ENCODE measurements at places on chromosomes 7 and 10.
A peak's percentile ranks its signal among the peaks of the same experiment; 100 is the strongest.

GRCh38 chr10:28938745-28939144 is 261.4 kb downstream of the BAMBI start:
- no peak for DNase-seq

- no peak for DNase-seq
These were observed 224.8 kb downstream of the RPS24 start for GRCh38 chr10:78258323-78259030.

DNA sequence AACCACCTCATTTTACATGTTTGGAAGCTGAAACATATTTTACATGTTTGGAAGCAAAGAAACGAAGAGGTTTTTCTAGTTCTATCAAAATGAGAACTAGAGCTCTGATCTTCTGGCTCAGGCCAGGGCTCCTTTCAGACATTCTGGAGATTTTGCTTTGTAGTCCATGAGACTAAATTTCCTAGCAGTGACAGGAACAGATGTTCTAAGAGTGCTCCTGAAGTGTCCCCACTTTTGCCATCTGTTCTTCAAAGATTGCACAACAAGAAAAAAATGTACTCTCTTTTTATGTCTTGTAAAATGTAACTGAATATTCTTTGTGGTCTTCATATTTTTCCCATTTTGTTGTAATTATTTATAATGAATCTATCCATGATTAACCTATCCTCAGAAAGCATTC is 196.4 kb upstream of the PCLO start:
- DNase-seq: no peak

GRCh38 chr10:127275793-127276450 is 79.5 kb upstream of the INSYN2A start:
- DNase-seq: no peak

DNA sequence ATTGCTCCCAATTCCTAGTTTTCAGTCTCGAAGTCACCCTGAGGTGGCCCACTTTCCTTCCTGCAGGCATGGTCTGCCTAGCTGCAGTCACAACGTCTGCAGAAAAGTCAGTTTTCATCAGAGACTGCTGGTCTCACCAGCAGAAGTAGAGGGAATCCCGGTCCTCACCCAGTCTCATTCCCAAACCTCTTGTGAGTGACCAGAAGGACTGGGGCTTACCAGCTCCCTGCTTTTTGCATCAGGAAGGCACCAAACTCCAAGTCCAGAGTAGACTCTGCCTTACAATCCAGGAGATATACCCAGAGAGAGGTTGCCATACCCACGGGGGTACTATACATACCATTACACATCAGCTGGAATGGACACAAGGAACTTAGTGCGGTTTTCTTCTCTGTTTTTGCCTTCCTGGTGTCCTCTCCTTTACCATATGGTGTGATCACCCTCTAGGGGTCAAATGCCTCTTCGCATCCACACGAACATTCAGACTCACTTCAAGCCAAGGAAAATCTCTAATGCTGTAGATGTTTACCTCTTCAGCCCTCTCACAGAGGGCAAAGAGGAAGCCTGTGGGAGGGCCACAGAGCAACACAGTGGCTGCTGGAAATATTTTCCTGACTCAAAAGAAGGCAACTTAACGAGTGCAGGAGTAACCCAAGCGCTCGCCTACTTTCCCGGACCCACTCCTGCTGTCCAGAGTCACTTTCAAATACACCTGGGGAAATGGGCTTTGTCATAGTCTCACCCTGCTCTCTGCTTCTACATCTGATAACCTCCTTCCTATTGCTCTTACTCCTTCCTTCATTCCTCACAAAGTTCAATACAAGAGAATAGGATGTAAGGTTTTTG is 220.9 kb downstream of the C7orf25 start:
- DNase-seq: peak; percentile 61

GRCh38 chr7:101865031-101865430 is 47.6 kb downstream of the CUX1 start:
- no peak for DNase-seq

DNA sequence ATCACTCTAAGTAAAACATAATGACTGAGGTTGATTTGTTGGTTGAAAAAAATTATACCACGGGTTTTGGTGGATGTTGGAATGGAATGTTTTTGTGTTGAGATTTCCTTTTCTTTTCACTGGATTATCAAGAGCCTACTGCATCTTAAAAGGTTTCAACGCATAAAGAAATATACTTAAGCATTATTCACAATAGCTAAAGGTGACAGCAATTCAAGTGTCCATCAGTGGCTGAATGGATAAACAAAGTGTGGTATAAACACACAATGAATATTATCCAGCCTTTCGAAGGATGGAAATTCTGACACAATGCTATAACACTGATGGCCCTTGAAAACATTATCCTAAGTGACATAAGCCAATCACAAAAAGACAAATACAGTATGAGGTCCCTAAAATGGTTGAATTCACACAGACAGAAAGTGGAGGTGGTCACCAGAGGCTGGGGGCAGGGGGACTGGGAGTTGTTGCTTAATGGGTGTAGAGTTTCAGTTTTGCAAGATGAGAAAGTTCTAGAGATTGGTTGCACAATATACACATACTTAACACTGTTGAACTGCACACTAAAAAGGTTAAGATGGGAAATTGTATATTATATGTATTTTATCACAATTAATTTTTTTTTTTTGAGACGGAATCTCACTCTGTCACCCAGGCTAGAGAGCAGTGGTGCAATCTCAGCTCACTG is 122.3 kb downstream of the NRP1 start:
- DNase-seq: no peak

- DNase-seq: no peak
These were observed 100.2 kb downstream of the MMRN2 start for GRCh38 chr10:86857128-86857721.

- no peak for DNase-seq
These were observed 425.6 kb downstream of the PLXNA4 start for GRCh38 chr7:132150711-132151110.

GRCh38 chr10:119159332-119159731 is 6.2 kb downstream of the SFXN4 start:
- DNase-seq: no peak

GRCh38 chr7:157035979-157036378 is 25.5 kb upstream of the MNX1 start:
- DNase-seq: no peak

GRCh38 chr10:27714349-27714748 is 31.3 kb downstream of the MKX start:
- no peak for DNase-seq

DNA sequence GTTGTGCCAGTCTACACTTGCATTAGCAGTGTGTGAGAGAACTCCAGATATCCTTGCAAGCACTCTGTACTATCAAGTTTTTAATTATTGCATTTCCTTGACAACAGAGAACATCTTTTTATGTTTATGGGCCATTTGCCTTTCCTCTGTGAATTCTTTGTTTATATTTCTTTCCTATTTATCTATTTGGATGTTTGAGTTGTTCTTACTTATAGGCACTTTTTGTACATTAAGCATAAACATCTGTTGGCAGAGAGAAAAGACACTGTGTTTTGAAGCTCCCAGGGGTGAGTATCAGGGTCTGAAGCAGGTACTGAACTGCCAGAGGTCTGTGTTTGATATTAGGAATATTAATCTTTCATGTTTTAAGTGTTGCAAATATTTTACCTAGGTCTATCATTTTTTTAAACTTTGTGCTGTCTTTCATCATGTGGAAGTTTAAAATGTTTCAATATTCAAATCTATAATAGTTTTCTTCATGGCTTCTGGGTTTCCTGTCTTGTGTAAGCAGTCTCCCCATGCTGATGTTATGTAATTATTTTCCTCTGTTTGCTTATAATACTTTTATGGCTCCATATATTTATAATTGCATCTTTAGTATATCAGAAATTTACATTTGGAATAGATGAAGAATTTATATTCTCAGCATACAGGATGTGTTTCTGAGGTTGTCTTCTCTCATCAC is 17.7 kb upstream of the PDCD4 start:
- no peak for DNase-seq

DNA sequence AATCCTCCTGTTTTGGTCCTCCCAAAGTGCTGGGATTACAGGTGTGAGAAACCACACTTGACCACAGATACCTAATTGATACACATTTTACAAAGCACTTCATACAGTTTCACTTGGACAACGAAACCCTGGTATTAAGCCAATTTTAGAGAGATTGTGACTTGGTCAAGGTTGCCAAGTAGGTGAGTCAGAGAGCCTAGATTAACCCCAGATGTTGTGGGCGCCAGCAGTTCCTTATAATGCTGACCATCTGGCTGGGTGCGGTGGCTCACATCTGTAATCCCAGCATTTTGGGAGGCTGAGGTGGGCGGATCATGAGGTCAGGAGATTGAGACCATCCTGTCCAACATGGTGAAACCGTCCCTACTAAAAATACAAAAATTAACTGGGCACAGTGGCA is 4.9 kb upstream of the PHKG1 start:
- no peak for DNase-seq

DNA sequence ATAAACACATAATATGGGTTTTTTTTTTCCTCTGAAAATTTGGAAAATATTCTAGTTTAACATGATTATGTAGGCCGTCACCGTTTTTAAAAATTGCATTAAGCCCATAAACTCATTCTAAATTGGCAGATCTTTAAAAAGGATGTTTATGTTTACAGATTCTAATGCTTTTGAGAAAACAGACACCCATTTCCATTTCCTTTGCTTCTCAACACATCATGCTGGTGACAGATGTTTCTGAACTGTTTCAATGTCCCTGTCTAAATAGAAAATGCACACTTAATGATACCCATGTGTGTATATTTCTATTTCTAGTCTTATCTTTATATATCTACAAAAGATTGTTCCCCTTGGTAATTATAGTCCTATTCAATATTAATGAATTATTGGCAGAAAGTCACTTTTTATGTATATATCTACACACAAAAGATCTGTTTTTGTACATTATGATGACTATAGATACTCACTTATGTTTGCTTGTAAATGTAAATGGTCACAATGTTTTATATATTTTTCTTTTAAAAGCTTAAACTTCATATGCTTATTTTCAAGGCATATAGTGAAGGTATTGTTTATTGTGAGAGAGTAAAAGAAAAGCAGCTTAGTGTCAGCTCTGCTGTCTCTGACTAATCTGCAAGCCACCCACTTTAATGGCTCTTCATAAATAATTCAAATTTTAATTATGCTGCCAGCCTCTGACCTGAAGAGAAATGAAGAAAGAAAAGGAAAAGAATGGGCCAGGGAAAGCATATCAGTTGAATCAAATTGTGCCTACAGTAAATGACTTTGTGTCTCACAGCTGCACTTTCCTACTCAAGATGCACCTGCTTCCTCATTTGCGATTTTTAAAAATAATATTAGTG is 179.4 kb downstream of the CACNA2D1 start:
- DNase-seq: no peak

DNA sequence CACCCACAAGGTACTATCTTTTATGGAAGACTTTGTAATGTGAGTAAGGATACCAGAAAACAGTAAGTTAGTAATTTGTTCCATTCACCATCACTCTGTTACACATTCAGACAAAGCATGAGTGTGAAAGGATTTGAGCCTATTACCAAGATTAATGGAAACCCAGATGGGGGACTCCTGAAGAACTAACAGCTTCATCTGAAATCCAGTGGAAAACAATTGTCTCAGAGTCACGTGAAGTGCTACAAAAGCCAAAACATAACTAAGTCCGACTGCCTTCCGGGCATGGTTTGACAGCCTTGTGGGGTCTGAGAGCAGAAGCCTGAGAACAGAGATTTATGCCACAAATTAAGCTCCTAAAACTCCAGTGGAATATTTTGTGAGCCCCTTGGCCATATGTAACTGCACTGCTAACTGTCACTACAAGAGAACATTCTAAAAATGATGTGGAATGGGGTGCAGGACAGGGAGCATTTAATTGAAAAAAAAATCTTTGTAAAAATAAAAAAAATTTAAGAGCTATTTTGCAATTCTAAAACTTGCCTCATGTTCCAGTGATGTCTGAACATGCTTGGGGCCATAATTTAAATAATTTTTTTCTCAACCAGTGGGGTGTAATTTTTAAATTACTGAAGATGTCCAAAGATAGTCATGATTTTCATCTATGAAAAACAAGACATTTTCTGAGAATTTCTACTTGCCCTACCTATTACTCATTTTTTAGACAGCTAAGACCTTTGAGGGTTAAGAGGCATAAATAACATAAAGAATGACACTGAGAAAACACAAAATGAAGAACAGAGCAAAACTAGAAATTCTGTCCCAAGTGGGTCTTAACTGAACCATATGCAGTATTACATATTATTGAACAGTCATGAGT is 555.0 kb downstream of the INHBA start:
- no peak for DNase-seq

GRCh38 chr7:29156907-29157452 is 10.6 kb upstream of the CPVL start:
- no peak for DNase-seq

GRCh38 chr10:61404751-61405150 is 48.4 kb downstream of the TMEM26 start:
- no peak for DNase-seq

DNA sequence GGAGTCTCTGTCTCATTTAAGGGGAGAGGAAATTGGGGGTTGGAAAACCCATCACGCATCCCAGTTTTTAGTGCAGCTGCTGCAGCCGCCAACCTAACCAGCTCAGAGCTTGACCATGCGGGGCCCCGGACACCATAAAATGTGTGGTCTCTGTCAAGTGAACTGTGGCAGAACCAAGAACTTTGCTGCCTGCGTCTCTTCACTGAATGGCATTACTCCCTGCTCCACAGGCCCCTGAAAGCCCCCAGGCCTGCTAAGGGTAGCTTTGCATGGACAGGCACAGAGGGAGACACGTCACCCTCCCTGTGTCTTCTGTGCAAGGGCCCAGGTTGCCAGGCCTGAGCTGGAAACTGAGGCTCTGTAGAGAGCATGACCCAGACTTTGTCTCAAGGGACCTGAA is 144.6 kb upstream of the GPR26 start:
- no peak for DNase-seq

DNA sequence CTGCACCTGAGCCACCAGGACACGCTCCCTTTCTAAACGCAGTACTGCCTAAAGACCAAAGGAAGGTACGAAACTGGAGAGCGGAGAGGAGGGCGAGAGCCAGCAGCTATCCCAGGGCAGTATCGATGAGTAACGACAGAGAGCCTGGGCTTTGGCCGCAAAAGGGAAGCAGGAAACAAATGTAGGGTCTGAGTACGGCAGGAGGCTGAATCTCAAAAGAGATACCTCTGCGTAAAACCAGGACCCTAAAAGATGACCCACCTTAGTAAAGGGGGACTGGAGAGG is 20.4 kb downstream of the PARP12 start:
- DNase-seq: no peak

DNA sequence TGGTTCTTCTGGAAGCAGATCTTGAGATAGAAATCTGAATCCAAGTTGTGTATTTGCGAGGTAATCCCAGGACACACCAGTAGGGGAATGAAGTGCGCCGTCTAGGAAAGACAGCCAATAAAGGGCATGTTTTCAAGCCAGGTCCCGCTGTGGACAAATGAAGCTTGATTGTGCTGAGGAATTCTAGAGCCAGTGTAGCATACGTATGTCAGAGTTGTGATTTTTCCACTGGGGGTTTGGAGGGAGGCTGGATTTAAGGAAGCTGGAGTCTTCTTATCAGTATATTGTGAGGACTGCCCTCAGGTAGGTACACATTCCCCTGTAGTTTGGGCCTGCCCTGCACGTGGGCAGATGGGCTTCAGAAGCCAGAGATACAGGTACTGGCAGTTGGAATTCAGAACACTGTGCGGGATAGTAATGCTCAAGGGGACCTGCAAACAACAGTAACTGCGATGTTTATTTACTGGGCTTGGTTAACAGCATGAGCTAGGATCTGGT is 50.9 kb downstream of the GALNT11 start:
- peak; percentile 54 for DNase-seq

Measured in ecto neural progenitor cell (in vitro differentiated cells).